Mesendoderm (in vitro differentiated cells): ENCODE measurements at places on chromosomes 1 and 21.

- DNase-seq, result no peak
Observed at GRCh38 chr1:48823168-48823567, 46.5 kb upstream of the BEND5 start.

- DNase-seq, result no peak
Observed at GRCh38 chr1:80392529-80392928, 1386.0 kb upstream of the ADGRL4 start.

DNA sequence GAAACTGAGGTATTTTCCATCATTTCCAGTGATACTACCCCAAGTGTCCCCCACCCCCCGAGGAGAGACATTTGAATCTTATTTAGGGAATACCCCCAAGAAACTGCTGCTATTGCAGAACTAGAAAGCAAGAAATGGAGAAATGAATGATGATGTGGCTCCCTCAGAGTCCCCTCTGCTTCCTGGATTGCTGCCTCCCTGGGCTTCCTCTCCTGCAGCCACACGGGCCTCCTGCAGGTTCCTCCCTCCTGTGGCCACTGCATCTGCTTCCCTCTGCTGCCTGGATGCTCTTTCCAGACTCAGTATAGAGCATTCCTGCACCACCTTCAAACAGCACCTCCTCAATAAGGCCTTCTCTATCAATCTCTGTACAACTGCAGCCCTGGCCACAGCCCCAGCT is 69.3 kb downstream of the SLC25A24 start:
- DNase-seq, result no peak

DNA sequence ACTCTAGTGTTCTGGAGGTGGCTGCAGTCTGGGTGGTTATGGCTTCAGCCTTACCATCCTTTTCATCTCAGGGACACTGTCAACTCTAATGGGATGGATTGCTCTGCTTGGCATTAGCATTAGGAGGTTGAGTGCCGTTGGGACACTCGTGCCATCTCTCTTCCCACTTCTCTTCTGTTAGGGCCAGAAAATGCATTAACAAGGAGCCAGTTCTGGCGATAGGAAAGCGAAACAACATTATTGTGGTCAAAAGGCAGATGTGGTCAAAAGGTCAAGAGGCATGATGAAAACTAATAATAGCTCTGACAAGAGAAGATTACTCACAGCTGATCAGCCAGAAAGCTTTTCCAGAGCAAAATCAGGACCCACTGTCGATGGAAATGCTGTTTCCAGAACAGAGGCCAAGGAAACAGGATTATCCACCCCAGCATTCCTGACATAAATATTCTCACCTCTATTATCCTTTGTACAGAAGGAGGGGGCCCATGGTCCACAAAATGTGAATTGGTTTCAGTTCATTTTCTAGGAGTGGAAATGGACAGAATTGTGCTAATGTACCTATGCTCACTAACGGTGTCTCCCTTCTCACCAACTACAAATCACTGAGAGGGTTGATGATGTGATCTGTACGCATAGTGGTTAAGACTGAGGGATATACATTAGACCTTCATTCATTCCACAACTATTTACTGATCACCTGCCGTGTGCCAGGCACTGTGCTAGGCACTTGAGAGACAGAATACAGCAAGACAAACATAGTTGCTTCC is 72.0 kb downstream of the ST6GALNAC5 start:
- no peak for DNase-seq

- peak; percentile 57 for DNase-seq
Observed at GRCh38 chr1:3727042-3727824, 25.0 kb upstream of the CCDC27 start.

GRCh38 chr1:35505911-35506798 is 51.0 kb downstream of the KIAA0319L start:
- DNase-seq, result peak; percentile 23

DNA sequence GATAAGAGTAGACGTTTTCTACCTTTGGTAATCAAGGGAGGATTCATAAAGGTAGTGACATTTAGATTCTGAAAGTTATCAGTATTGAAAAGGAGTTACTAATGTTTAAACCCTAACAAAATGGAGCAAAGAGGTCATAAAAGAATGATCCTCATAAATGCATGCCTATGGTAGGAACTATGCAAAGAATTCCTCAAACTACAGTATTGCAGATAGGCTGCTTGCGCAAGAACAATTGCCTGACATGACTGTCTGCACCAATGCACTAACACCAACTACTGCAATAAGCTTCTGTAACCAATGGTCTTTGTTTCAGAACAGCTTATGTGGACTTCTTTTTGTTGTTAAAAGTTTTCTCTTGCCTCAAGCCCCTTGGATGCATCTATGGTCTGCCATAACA is 597.3 kb upstream of the ADGRL4 start:
- peak; percentile 71 for DNase-seq

GRCh38 chr1:241495741-241496140 is 23.8 kb downstream of the FH start:
- no peak for DNase-seq

DNA sequence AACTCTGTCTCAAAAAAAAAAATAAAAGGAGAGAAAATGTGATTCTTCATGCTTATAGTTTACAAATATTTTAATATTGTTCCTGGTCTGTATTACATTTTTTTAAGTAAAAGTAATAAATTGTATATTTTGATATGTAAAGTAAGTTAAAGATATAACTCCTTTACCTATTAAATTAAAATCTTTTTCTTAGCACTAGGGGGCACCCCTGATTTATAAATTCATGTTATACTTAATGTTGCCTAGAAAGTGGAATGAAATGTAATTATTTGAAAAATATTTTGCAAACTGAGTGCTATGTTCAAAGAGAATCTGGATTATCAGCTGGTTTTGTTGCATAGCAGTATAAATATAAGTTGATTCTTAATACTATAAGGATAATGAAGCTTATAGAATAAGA is 49.2 kb downstream of the RALGPS2 start:
- no peak for DNase-seq

DNA sequence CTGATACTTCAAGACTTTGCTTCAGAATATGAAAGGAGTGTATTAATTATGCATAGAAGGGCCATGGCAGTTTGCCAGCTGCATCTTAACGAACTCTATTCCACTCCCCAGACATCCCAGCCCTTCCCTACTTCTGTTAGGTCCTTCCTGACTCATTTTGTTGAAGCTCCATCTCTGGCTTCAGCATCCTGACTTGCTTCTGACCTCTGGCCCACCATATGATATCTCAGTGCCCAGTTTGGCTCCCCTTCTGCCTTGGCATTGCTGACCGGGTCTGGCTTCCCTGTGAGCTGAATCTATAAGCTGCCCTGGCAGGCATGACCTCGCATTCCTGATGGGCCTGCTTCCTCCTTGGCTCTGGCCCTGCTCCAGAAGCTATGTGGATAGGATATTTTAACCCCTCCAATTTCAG is 27.6 kb upstream of the ARHGAP29 start:
- DNase-seq, result no peak

DNA sequence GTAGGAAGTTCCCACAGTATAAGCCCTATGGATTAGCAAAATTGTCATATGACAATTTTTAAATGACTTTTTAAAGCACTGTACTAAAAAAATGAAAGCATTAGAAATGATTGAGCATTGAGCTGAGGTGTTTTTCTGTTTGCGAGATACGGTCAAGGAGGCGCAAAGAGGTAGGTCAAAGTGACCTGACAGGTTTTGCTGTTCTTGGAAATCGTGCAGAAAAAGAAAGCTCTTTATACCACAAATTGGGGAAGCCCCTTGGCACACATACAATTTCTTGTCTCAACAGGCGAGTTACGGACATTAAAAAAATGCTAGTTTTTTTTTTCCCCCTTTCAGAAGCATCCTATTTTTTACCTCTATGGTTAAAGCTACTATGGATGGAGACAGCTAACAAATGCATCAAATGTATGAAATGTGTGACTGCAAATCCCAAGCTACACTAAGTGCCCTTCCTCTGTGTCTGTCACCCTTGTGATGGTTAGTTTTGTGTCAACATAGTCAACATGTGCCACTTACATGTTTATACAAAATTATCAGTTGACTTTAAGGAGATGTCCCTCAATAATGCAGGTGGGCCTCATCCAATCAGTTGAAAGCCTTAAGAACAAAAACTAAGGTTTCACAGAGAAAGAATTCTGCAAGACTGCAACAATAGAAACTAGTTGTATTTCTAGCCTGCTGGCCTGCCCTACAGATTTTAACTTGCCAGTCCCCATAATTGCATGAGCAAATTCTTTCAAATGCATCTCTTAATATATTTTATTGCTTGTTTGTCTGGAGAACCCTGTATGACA is 29.3 kb downstream of the CRYZ start:
- DNase-seq, result no peak

GRCh38 chr1:116115476-116116439 is 4.6 kb downstream of the MAB21L3 start:
- DNase-seq, result peak; percentile 88

DNA sequence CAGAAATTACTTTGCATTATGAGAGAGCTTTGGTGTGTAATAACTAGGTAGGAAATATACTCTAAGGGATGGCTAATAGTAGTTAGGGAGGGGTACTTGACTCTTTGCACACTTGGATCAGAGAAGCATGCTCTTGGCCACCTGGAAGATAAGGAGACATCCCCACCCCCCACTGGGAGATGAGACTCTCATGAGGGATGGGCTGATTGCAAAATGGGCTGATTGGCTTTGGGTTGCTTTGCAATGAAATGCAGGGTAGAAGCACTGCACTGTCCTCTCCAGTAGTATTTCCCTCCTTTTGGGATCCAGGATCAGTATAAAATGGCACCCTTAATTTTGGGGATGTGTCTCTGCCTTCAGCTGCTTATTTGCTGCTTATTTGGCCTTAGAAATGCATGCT is 71.2 kb upstream of the EPS8L3 start:
- DNase-seq, result peak; percentile 48

- DNase-seq, result no peak
Observed at GRCh38 chr1:107198561-107198960, 57.7 kb downstream of the NTNG1 start.

DNA sequence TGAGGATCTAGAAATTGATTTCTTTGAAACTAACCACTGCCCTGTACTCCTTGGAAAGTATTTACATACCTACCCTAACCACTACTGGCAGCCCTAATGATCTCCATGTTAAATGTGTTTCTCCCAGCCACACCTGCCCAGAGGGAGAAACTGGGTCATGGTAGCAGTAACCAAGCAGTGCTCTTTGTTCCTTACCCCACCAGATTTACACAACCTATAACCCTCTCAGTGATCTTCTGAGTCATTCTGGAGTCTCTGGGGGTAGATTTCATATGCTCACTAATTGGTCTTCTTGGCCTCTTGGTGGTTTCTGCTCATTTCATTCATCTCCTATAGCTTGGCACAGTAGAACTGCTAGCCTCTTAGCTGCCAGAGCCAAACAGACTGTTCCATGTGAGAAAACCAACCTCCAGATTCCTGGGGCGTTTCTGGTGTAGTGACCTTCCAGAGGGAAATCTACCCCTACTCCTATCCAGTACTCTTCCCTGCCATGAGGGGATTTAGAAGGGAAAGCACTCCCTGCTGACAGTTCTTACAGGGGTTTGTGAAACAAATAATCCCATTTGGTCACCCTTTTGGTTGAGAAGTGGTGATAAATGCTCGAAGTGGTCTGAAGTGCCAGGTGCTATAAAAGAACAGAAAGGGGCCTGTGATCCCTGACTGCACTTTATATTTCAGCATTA is 36.2 kb upstream of the LRIG2 start:
- peak; percentile 72 for DNase-seq

GRCh38 chr1:61233121-61233660 is 150.8 kb downstream of the NFIA start:
- no peak for DNase-seq

GRCh38 chr1:12486059-12486341 is 132.0 kb downstream of the DHRS3 start:
- no peak for DNase-seq

GRCh38 chr21:36692835-36693488 is 6.0 kb upstream of the SIM2 start:
- DNase-seq, result peak; percentile 39
